ENCODE measurements at places on chromosomes 5 and 9.

DNA sequence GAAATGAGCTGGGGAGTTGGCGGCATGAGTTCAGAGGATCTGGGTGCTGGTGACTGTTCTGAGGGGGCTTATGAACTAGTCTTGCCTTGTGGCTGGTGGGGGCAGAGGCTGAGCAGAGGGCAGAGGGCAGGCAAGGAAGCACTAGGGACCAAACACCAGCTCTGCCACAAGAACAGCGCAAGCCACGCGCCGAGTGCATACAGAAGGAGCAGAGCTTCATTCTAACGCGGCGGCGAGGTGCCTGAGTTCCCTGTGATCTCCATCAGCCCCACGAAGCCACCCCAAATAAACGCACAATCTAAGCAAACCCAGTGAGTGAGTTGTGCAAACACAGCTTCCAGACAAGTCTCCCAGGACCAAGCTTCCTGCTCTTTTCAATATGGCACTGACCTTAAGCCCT is 110.6 kb upstream of the ALDH1B1 start:
- no peak for DNase-seq

DNA sequence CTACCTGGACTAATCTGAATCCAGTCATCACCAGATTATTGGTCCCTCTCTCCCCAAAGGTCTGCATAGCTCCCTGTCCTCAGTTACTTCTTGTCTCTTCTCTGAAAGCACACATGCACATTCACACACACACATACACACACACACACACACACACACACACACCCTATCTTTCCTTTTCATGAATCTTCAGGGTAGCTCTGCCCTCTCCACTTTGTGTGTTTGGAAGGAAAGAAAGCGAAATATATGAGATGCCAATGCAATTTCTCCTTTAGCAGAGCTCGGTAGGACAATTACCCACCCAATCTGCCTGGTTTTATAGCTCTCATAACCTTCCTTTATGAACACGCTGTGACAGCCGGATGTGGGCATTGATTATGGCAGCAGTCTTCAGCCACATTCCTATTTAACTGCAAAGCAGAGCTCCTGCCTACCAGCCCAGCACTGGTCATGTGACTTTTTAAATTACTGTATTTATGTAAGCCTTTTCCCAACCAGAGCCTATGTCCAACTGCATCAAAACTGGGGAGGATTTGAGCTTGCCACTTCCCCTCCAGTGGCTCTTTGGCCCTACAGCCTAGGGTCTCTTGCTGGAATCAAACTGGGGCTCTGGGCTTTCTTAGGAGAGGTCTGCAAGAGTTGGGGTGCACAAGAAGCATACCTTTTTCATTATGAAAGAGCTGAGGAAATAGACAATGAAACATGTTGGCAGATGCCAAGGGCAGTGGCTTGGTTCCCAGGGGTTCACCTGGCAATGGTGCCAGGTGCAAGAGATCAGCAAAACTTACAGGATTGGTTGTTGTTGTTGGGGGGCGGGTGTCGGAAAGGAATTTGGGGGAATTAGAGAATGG is 20.8 kb upstream of the MATR3 start:
- DNase-seq = no peak

- DNase-seq = no peak
Observed at GRCh38 chr5:133688391-133688790, 76.0 kb upstream of the FSTL4 start.

GRCh38 chr5:113038136-113038535 is 61.5 kb downstream of the DCP2 start:
- DNase-seq = no peak

DNA sequence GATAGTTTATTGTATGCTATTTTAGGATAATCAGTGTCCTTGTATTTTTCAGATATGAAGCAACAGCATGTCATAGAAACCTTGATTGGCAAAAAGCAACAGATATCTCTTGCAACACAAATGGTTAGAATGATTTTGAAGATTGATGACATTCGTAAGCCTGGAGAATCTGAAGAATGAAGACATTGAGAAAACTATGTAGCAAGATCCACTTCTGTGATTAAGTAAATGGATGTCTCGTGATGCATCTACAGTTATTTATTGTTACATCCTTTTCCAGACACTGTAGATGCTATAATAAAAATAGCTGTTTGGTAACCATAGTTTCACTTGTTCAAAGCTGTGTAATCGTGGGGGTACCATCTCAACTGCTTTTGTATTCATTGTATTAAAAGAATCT is 14.5 kb downstream of the CCT5 start:
- no peak for DNase-seq

DNA sequence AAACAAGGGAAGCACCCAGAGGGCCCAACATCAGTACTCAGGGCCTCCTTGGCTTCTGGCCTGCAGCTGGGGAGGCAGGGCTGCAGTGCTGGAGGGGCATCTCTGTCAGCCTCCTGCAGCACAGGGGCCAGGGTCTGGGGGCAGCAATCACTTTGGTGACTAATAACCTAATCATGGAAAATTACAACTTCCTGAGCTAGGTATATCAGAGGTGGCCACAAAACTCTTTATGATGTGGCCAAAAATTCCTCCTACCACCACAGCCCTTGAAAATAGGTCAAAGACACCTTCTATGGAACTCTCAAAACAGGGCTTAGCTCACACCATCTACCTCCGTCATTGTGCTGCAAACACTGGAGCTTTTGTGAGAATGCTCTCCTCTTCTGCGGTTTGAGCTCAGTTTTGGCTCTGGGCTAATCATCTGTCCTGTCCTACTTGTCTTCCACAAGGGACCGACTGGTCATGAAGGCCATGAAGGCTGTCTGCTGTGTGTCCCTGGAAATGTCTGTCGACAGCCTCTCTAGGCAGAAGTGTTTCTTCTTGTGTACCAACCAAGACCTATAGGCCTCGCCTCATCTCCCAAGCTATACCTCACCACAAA is 28.6 kb downstream of the CSF2 start:
- no peak for DNase-seq

DNA sequence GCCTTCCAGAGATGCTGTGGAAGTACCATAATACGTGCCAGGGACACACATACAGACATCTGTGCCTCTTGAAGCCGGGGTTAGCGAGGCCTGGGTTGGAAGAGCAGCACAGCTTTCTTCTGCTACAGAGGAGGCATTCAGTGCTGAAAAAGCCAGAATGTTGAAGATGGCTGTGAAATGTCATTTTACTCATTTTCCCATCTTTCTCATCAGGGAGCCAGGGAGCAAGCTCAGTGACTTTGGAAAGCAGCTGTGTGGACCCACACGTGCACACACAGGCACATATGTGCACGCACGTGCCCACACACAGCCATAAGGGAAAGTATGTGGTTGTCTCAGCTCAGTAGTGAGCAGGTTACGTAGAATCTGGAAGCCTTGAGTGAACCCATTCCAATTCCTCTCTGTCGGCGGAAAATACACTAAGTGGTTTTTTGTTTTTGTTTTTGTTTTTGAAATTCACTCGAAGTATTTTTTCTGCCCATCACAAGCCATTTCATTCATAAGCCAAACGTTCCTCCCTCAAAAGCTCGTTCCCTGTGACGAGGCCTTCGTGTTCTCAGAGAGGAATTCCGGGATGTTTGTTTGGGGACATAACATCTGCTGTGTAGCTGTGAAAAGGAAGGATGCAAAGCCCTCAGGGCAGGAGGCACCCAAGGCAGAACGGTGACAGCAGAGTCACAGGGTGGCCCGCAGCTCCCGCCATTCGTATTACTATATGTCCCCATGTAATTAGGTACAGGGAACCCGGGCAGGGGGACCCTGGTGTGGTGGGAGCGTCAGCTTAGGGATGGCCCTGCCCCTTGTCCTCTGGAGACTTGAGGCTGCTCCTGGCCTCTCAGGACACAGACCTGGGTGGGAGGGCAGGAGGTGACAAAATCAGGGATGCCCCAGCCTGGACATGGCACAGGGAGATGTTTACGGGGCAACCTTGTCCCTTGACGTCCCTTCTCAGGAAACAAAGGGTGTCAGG is 29.0 kb upstream of the ANKRD33B start:
- DNase-seq = no peak

DNA sequence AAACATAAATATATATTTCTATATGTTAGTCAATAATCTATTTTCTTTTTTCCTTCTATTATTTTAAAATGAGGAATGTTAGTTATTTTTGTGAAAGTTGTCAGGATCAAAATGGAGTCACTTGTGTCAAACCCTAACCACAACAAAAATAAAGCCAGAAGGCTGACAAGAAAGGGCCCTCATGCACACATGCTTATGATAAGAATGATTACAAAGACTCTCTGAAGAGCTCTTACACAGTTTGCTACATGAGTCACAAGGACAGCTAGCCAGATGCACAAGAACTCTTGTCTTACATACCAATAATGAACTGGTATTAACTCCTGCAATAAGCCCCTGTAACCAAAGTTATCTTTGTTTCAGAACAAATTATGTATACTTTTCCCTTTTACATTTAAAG is 64.7 kb downstream of the GGTA1 start:
- no peak for DNase-seq

DNA sequence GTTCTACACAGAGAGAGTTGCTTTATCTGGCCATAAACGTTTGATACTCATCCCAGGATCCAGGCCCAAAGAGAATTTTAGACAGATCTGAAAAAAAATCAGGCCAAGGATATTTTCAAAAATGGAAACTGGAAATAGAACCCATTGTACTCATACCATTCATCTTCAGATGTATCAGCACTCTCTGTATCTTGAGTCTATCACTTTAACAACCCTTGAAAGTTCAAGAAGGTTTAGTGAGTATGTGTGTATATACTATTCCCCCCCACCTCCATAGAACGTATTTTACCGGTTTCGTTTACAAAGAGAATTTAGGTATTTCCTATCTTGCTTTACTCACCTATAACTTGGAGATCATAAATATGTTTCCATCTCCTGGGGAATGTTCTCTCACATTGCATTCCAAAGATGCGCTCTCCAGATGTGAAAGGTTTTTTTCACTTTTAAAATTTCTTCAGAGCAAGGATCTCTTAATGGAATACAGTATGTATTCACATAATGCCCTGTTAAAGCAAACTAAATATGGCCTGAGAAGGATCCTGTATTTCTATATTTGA is 105.5 kb upstream of the TUT7 start:
- DNase-seq = no peak

- no peak for DNase-seq
Observed at GRCh38 chr5:55934115-55934613, 60.6 kb downstream of the IL6ST start.

DNA sequence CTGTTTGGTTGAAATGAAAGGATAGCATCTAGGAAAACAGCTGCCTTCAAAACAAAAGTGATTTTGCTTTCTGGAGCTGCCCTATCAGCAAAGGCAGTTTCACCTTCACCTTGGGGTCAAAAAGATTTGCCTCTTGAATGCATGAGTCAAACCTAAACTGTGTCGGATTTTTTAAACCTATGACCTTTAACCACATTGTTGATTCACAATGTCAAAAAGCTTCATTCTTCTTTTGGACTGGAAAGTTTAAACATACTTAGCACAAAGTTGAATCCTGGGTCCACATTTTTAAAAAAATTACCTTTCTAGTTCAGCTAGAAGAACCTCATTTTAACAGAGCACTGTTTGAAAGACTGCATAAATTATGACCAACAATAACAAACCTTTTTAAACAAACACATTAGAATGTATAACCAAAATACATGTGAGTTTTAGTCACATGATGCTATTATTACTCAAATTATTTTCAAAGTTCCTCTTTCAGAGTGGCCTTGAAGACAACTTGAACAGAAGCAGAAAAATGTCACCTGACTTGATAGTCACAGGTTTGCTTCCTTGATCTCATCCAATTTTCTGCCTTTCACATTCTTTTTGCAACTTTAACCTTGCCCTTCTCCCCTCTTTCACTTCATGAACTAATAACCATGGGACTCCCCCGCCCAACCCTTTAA is 109.7 kb upstream of the LHFPL2 start:
- no peak for DNase-seq

DNA sequence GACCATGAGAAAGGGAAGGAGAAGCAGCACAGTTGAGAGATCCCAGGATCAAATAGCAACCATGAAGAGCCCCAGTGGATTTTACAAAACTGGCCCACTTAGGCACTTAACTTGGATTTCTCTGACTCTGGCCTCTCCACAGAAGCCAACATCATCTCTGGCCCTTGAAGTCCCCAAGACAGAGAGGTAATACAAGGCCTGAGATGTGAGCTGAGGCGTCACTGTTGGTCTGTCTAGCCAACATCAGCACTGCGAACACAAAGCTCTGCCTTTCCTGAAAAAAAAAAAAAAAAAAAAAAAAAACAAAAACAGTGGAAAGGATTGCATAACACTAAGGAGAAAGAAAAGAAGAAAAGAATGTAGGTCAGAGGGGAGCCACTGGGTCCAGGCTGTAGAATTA is 378.3 kb downstream of the BRINP1 start:
- DNase-seq = no peak

DNA sequence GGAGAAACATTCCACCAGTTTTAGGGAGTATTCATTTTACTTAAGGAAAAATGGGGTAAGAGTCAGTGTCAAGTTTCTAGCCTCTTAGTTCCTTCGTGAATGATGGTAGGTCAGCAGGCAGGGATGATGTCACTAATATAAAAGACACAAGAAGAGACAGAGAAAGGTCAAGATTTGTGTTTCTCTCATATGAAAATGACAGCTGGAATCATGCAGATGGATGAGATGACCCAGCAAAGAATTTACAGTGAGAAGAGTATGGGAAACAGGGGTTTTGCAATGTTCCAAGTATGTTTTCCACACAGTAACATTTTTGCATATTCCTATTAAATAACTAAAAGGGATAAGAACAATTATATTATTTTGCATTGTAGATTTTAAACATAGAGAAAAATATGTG is 749.6 kb upstream of the DMAC1 start:
- no peak for DNase-seq

DNA sequence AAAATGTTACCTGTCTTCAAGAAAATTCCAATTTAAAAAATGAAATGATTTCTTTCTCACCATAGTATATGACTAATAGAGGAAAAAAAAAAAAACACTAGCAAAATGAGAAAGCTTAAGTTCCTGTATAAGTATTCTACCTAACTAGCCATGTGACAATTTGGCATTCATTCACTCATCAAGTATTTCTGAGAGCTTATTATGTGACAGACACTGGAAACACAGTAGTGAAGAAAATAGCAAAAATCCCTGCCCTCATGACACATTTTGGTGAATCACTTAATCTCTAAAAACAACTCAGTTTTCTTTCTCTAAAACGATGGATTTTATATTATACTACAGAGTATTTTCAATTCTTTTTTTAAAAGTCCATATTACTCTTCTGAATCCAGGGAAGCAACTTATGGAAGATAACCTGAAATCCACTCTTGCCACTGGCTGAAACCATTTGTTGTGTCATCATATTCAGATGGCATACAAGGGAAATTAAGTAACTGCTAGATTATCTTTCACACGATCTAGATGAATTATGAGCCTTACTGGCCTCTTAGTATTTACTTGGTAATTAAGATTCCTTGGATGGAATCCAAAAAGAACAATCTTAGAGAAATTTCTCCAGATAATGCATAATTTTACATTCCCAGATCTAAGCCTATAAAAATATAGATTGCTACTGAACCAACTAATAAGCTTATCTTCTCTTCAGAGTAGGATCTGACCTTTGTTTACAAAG is 5.5 kb downstream of the PTBP3 start:
- no peak for DNase-seq

GRCh38 chr9:128182893-128183588 is 8.3 kb downstream of the CIZ1 start:
- DNase-seq = no peak

- no peak for DNase-seq
Observed at GRCh38 chr5:138316355-138316754, 15.2 kb downstream of the CDC25C start.

- no peak for DNase-seq
Observed at GRCh38 chr9:81113453-81114124, 575.8 kb downstream of the TLE1 start.

Data from heart left ventricle (tissue), 16 donors.